Uterus (tissue), 4 donors: ENCODE measurements at places on chromosomes 2 and 18. TPM values are rescaled to one million over a fixed set of nuclear protein-coding genes. Genes with fewer than 3 reads are reported as not detected.

DNA sequence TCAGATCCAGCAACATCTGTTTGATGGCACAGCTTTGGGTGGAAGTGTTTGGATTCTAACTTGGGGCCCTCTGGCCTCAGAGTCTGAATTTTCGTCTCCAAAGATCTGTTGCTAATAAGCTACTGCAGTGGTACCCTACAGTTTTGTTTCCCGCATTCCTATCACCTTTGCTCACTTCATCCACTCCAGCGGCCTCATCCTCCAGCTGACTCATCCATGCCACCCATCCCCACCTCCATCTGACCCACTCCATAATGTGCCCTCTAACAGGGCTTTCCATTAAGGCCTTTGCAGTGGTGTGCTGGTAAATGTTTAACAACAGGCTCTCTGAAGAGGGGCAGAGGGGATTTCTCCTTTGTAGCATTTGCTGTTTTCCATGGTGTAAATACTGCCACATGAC, 225.5 kb downstream of the TGIF1 start:
- H3K27me3 ChIP-seq = no peaks in the 10 kb centered on the region
- no peaks in the 10 kb centered on the region for H3K36me3 ChIP-seq
- DNase-seq = no peak
- H3K4me1 ChIP-seq = no peaks in the 10 kb centered on the region
- no peak overlapping the region for H3K27ac ChIP-seq

Gene LRATD1
- 5.1 TPM for total RNA-seq

DNA sequence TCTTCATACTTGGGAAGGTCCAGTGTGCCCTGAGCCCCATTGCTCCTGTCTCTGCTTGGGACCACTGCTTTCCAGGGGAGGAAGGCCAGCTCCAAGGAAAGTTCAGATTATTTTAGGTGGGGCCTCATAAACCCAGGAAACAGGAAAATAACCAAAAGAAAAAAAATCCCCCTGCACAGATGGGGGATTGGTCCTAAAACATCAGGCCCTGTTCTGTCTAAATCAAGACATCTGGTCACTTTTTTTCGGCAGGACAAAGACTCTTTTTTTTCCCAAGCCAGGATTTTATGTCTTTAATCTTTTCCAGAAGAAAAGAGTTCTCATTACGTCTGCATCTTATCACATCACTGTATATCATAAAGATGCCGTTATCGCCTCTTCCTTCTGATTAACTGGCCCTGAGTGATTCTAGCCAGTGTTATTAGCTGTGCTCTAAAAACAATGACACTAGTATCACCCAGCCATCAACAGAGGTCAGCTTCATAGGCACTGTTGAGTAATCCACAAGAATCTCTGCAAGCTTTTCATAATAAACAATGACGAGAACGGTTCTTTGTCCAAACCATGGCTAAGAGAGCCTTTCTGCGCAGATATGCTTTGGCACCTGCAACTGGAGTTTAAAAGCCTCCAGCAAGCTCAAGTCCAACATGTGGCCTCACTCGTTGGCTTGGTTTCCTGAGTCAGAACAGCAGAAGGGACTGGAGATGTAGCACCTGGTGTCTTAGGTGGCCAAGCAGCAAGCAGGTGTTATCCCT, 138.2 kb downstream of the VAPA start:
- H3K36me3 ChIP-seq = no peaks in the 10 kb centered on the region
- no peak overlapping the region for H3K4me3 ChIP-seq
- H3K27me3 ChIP-seq = no peaks in the 10 kb centered on the region
- peak overlapping the region; percentile 82 for H3K27ac ChIP-seq
- DNase-seq = peak; percentile 97

DNA sequence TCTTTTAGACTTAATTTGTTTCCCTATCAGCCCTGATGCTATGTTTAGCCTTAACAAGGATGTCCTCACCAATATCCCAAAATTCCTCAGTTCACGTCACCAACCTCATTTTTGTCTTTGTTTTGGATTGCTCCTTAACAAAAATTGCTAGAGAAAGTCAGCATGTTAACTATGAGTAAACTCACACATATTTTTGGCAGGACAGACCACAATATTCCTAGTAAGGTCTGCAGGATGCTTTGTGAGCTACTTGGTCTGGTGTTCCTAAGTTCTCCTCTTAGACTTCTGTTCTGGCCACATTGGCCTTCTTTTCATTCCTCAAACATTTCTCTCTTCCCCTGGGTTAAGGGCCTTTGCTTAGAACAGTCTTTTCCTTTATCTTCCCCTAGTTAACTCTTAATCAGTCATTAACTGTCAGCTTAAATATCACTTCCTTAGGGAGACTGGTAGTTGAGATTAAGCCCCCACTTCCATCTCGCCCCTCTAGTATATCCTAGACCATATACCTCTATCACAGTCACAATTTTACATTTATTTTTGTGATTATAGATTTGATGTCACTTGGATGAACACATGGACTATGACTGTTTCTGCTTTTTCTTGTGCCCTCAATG, 116.2 kb downstream of the ADCYAP1 start:
- no peak for DNase-seq
- no peaks in the 10 kb centered on the region for H3K36me3 ChIP-seq
- H3K4me1 ChIP-seq = peaks cover under 1% of the 10 kb centered on the region
- H3K27ac ChIP-seq = no peak overlapping the region
- no peaks in the 10 kb centered on the region for H3K27me3 ChIP-seq

DNA sequence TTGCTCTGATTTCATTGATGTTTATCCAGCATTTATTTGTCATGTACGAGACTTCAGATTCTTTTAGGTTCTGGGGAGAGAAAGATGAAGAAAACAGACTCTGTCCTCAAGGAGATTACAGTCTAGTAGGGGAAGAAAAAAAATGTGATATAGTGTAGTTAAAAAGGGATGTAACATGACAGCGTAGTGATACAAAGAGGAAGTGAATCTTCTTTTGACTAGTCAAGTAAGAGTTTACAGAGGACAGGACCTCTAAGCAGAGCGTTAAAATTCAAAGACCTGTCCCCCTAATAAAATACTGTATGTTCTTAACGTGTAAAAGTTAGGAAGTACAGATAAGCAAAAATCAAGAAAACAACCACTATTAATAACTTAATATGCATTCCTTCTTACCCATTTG, 47.7 kb downstream of the NCOA1 start:
- DNase-seq = no peak
- H3K36me3 ChIP-seq = no peaks in the 10 kb centered on the region
- no peaks in the 10 kb centered on the region for H3K4me1 ChIP-seq
- H3K27ac ChIP-seq = no peak overlapping the region
- no peaks in the 10 kb centered on the region for H3K27me3 ChIP-seq
